HFFc6 (cell line): ENCODE measurements at places on chromosomes 2 and 18.

- no peak overlapping the region for H3K4me3 ChIP-seq
- H3K36me3 ChIP-seq = no peaks in the 10 kb centered on the region
- no peak overlapping the region for H3K27ac ChIP-seq
Observed at GRCh38 chr2:241050624-241051577, 51.2 kb downstream of the MTERF4 start.

GRCh38 chr2:168916331-168916675, 15.2 kb downstream of the G6PC2 start:
- H3K27me3 ChIP-seq = peaks cover 15% of the 10 kb centered on the region
- H3K4me1 ChIP-seq = no peaks in the 10 kb centered on the region

GRCh38 chr2:161107265-161107664, 53.0 kb upstream of the TANK start:
- peaks cover 12% of the 10 kb centered on the region for H3K4me1 ChIP-seq
- DNase-seq = no peak
- H3K27ac ChIP-seq = no peak overlapping the region
- no peaks in the 10 kb centered on the region for H3K36me3 ChIP-seq

DNA sequence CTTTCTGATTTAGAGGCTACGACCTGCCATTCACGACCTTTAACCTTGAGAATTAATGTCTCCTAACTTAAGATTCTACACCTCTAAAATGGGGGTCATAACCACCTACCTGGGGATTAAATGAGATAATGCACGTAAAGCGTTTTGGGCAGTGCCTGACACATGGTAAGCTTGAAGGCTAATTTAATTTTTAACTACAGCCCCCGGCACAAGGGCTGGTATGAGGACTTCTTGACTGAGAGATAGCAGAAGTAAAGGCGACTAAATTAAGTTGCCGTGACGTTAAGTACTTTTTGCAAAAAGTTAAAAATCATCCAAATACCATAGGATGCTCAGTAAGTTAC, 549 bp downstream of the MRPL35 start:
- DNase-seq = no peak
- H3K27ac ChIP-seq = peak overlapping the region; percentile 85
- peaks cover 44% of the 10 kb centered on the region for H3K4me1 ChIP-seq
- H3K36me3 ChIP-seq = peaks cover 14% of the 10 kb centered on the region; the same call in 1 of the 2 replicates

DNA sequence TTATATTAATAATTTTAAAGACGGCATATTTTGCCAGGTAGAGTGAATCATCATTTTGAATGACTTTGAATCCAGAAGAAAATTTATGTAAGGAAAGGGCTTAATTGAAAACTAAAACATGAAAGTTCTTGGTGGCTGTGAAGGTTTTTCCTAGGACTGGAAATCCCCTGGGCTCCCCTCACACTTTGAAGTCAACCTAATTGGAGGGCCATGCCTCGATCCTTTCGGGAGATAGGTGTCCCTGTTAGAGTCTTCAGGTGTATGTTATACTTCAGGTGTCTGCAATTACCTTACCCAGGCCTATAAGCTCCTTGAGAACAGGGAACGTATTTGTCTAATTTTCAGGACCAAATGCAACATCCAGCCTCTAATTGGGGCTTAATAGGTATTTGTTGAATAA, 73.0 kb downstream of the ARL4C start:
- H3K27ac ChIP-seq = no peak overlapping the region
- DNase-seq = no peak
- H3K36me3 ChIP-seq = no peaks in the 10 kb centered on the region
- peaks cover 49% of the 10 kb centered on the region for H3K4me1 ChIP-seq

GRCh38 chr18:4851301-4851976, 345.6 kb downstream of the AKAIN1 start:
- H3K4me1 ChIP-seq = no peaks in the 10 kb centered on the region
- H3K27ac ChIP-seq = no peak overlapping the region
- no peak for DNase-seq
- H3K27me3 ChIP-seq = no peaks in the 10 kb centered on the region
- no peak overlapping the region for H3K4me3 ChIP-seq

- H3K27ac ChIP-seq = peak overlapping the region; percentile 78
- no peak for DNase-seq
- peaks cover 1% of the 10 kb centered on the region; the same call in 1 of the 2 replicates for H3K27me3 ChIP-seq
Observed at GRCh38 chr2:23425885-23426262, 40.9 kb downstream of the KLHL29 start.

- no peak overlapping the region for H3K4me3 ChIP-seq
- H3K36me3 ChIP-seq = no peaks in the 10 kb centered on the region
- peak overlapping the region; percentile 58 for H3K27ac ChIP-seq
- DNase-seq = peak; percentile 89
- peaks cover 31% of the 10 kb centered on the region for H3K4me1 ChIP-seq
Observed at GRCh38 chr2:226701052-226701451, 98.6 kb downstream of the IRS1 start.

- H3K27me3 ChIP-seq = no peaks in the 10 kb centered on the region
- peaks cover 13% of the 10 kb centered on the region for H3K36me3 ChIP-seq
- H3K27ac ChIP-seq = no peak overlapping the region
Observed at GRCh38 chr18:36484591-36484990, 187.1 kb downstream of the FHOD3 start.

DNA sequence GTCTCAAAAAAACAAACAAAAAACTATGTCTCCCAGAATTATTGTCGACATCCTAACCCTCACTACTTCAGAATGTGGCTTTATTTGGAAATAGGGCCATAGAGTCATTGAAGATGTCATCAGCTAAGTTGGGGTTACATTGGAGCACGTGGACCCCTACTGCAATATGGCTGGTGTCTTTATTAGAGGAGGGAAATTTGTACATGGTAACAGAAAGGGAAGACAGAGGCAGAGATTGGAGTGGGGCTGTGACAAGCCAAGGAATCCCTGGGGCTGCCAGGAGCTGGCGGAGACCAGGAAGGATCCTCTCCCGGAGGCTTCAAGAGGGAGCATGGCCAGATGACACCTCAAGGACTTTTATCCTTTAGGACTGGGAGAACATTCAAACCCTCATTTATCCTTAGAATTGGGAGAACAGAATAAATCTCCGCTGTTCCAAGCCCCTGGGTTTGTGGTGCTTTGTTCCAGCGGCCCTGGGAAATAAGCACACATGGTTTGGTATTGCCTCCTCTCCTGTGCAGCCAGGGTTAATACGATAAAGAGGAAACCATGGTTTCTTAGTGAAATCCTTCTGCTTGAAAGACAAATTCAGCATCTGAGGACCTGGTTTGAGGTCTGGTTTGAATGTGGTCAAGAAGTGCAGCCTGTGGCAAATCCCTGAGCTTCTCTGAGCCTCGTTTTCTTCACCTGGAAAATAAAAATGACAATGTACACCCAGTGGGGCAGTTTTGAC, 184.7 kb downstream of the MYCN start:
- no peak overlapping the region for H3K4me3 ChIP-seq
- H3K36me3 ChIP-seq = peaks cover 7% of the 10 kb centered on the region; the same call in 1 of the 2 replicates
- no peak overlapping the region for H3K27ac ChIP-seq
- no peaks in the 10 kb centered on the region; the same call in 1 of the 2 replicates for H3K27me3 ChIP-seq
- DNase-seq = no peak
- H3K4me1 ChIP-seq = no peaks in the 10 kb centered on the region

DNA sequence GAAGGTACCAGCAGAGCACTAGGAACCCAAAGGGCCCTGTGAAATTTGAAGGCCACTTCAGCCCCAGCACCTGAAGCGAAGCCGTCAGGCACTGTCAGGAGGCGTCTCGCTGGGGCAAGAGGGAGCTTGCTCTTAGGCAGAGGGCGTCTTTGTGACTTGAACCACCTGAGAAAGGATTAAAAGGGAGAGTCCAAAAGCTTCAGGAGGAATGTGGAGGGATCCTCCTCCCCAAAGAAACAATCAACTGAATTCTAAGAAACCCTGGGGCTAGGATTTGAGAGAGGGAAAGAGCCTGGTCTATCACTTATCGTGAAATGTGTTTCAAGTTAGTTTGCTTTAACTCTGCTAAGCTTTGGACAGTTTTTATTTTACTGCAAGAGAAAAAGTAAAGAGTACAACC, 324.9 kb upstream of the SOX11 start:
- no peak for DNase-seq
- H3K4me1 ChIP-seq = no peaks in the 10 kb centered on the region
- no peak overlapping the region for H3K27ac ChIP-seq
- no peak overlapping the region for H3K4me3 ChIP-seq
- no peaks in the 10 kb centered on the region for H3K27me3 ChIP-seq

DNA sequence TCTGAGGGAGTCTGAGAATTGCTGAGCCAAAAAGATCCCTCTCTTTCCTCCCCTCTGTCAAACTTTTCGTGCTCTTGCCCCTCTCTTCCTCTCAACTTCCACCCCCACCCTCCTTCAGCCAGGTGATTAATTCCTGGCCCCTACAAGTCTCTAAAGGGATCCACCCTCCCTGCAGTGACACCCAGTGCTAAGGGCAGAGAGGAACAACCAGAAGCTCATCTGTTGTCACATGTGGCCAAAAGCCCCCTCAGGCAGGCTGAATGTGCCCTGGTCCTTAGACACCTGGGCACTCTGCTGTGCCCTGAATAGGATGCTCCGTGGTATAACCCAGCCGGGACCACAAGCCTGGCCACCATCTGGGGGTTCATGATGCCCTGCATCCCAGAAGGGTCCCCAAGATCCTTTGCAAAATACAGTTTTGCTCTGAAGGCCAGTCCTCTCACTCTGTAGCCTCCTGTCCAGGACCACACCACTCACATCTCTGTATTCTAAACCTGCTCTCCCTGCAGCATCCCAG, 234.4 kb downstream of the BCL11A start:
- DNase-seq = no peak
- no peaks in the 10 kb centered on the region for H3K36me3 ChIP-seq
- H3K27ac ChIP-seq = no peak overlapping the region
- H3K4me1 ChIP-seq = no peaks in the 10 kb centered on the region
- H3K4me3 ChIP-seq = no peak overlapping the region

DNA sequence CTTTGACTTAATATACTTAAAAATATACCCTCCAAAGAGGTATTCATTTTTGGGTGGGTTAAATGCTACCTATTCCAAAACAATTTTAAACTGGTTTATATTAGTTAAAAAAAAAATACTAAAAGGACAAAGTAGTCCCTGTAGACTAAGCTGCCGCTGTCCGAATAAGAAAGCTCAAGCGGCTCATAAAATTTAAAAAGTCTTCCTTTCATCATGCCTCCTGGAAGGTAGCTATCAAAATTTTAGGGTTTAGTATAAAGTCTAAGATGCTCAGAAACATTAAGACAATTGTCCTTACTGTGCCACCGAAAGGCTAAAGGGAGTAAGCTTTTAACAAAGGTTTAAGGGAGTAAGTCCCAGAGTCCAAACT, 440 bp upstream of the UGGT1 start:
- no peaks in the 10 kb centered on the region for H3K36me3 ChIP-seq
- H3K4me1 ChIP-seq = peaks cover 29% of the 10 kb centered on the region
- peak overlapping the region; percentile 98 for H3K27ac ChIP-seq
- no peak for DNase-seq
- peak overlapping the region; percentile 98 for H3K4me3 ChIP-seq
- H3K27me3 ChIP-seq = peaks cover 3% of the 10 kb centered on the region; the same call in 1 of the 2 replicates

GRCh38 chr2:10678225-10678624, 11.6 kb downstream of the NOL10 start:
- no peak for DNase-seq
- H3K4me3 ChIP-seq = no peak overlapping the region
- H3K27me3 ChIP-seq = peaks cover 2% of the 10 kb centered on the region; the same call in 1 of the 2 replicates
- H3K4me1 ChIP-seq = no peaks in the 10 kb centered on the region
- peaks cover 6% of the 10 kb centered on the region; the same call in 1 of the 2 replicates for H3K36me3 ChIP-seq

- no peak overlapping the region for H3K27ac ChIP-seq
- no peak for DNase-seq
- H3K36me3 ChIP-seq = no peaks in the 10 kb centered on the region
- no peaks in the 10 kb centered on the region for H3K4me1 ChIP-seq
- peaks cover 10% of the 10 kb centered on the region for H3K27me3 ChIP-seq
Observed at GRCh38 chr2:25279091-25279651, 62.6 kb downstream of the DNMT3A start.

DNA sequence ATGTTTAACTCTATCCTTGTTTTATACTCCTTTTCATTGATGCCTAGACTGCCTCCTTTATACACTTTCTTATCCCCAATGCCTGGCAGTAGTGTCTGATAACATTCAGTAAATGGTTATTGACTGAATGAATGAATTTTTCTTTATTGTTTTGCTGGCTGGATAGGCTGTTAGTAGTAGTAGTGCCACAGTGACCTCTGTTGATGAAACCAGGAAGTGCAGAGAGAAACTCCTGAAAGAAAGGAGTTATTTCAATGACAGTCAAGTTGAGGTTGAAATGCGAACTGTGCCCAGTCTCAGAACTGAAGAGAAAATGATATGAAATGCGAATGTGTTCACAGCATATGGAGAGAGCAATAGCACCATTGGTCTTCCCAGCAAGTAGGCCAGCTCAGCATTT, 26.8 kb upstream of the SLC9A2 start:
- no peak overlapping the region for H3K4me3 ChIP-seq
- DNase-seq = no peak
- no peaks in the 10 kb centered on the region for H3K36me3 ChIP-seq
- H3K27me3 ChIP-seq = peaks cover 3% of the 10 kb centered on the region; the same call in 1 of the 2 replicates
- H3K4me1 ChIP-seq = no peaks in the 10 kb centered on the region

- H3K4me1 ChIP-seq = peaks cover 13% of the 10 kb centered on the region
- H3K27ac ChIP-seq = no peak overlapping the region
- no peaks in the 10 kb centered on the region for H3K36me3 ChIP-seq
- H3K27me3 ChIP-seq = peaks cover 5% of the 10 kb centered on the region; the same call in 1 of the 2 replicates
- DNase-seq = no peak
- no peak overlapping the region for H3K4me3 ChIP-seq
Observed at GRCh38 chr2:227627769-227628168, 10.5 kb downstream of the SCYGR4 start.

DNA sequence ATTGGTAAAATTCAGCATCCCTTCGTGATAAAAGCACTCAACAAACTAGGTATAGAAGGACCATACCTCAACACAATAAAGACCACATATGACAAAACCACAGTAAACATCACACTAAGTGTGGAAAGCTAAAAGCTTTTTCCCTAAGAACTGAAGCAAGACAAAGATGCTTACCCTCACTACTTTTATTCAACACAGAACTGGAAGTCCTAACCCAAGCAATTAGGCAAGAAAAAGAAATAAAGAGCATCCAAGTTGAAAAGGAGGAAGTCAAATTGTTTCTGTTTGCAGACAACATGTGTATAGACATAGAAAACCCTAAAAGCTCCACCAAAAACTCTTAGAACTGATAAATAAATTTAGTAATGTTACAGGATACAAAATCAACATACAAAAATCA, 271.7 kb downstream of the RBM43 start:
- DNase-seq = no peak
- peaks cover 13% of the 10 kb centered on the region; the same call in 1 of the 2 replicates for H3K36me3 ChIP-seq
- peaks cover 2% of the 10 kb centered on the region; the same call in 1 of the 2 replicates for H3K27me3 ChIP-seq
- H3K4me1 ChIP-seq = no peaks in the 10 kb centered on the region
- no peak overlapping the region for H3K27ac ChIP-seq

- no peaks in the 10 kb centered on the region for H3K36me3 ChIP-seq
- H3K27ac ChIP-seq = peak overlapping the region; percentile 30; the same call in 1 of the 2 replicates
- DNase-seq = peak; percentile 29
- no peak overlapping the region for H3K4me3 ChIP-seq
- H3K4me1 ChIP-seq = peaks cover 28% of the 10 kb centered on the region
- peaks cover 4% of the 10 kb centered on the region for H3K27me3 ChIP-seq
Observed at GRCh38 chr18:47968721-47969120, 38.3 kb upstream of the SMAD2 start.

- no peaks in the 10 kb centered on the region; the same call in 1 of the 2 replicates for H3K36me3 ChIP-seq
- H3K4me3 ChIP-seq = no peak overlapping the region
- H3K27me3 ChIP-seq = no peaks in the 10 kb centered on the region
- DNase-seq = no peak
Observed at GRCh38 chr2:172205292-172205691, 102.6 kb upstream of the DLX2 start.

- no peak for DNase-seq
- H3K27ac ChIP-seq = no peak overlapping the region
- H3K36me3 ChIP-seq = no peaks in the 10 kb centered on the region; the same call in 1 of the 2 replicates
- no peaks in the 10 kb centered on the region; the same call in 1 of the 2 replicates for H3K27me3 ChIP-seq
- H3K4me1 ChIP-seq = no peaks in the 10 kb centered on the region
Observed at GRCh38 chr2:75959724-75960471, 249.2 kb upstream of the GCFC2 start.
